SHP77 (cell line): ENCODE measurements at places on chromosomes 1 and 21.

GRCh38 chr1:205477759-205478247 is 22.0 kb upstream of the BLACAT1 start:
- peak; percentile 24 for DNase-seq

DNA sequence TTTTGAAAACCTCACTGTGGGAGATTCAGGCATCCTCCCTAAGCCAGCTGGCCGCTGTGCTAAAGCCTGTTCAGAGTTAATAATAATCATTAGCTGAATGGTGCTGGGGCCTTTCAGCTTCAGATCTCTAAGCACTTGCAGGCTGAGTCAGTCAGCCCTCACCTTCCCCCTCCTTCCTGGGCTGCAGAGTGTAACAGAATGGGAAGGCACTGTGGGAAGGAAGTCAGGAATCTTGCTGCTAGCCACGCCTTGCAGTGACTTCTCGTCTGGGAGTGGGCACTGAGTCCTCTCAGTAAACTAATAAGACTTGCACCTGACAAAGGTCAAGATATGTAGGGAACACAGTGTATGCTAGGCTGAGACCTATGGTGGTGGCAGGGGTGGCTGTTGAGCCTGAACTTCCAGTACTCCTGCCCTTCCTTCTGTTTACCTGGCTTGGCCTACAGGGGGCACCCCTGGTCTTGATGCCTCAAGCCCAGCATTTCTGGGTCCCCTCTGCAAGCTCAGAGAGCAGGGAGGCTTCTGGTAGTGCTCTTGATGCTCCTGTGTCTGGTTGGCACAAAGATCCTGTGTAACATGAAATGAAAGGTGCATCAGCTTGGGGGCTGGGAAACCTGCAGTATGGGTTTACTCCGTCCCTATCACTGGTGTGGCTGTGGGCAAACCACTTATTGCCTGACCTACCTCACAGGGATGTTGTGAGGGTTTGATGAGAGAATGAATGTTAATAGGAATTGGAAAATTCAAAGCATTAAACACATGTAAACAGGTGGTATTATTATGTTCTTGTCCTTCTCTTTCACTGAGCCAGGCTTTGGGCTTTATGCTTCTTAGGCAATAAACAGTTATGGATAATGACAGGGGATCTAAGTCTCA is 6.0 kb downstream of the CYB561D1 start:
- peak; percentile 25 for DNase-seq

DNA sequence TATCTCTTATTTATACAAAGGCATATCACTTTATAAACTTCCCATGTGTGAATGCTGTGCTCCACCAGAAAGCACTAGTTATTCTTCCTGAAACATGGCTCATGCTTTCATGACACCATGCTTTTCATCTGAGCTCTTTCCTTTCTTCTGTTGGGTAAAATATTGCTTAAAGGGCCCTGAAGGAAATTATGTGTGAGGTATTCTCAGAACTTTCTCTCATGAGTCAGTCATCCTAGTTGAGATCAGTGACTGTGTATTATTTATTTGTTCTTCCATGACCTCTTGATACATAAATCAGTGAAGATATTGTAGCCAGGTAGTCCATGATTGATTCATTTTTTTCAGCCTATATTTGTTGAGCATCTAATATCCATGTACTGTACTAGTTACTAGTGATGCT is 54.8 kb downstream of the CYP2J2 start:
- DNase-seq: no peak

DNA sequence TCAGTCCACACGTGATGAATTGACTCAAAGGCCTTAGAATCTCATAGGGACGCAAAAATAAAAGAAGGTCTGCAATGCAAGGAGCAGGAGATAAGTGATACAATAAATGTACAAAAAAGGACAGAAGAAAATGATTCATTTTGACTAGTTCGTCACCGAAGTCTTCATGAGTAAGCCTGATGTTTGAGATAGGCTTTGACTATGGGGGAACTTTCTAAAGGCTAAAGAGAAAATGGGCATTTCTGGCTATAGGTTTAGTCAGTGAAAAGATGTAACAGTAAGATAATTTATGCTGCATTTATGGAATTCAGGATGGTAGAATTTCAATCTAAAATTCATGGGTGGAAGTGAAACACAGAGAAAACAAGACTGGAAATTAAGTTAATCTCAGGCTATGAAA is 163.0 kb downstream of the ADGRL4 start:
- DNase-seq: no peak

DNA sequence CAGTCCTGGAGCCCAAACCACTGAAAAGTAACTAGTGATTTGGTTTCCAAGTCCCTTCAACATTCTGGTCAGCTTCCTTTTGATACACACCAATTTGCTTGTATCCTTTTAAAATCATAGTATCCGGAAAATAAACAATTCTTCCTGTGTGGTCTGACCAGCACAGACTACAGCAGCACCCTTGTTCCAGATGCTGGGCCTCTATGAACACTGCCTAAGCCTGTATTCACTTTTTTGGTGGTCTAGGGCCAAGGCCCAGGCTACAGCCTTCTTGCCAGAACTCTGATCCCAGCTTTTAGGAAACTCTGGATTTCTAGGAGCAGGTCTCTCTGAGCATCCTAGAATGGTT is 801 bp upstream of the DDAH1 start:
- DNase-seq: no peak

- DNase-seq: no peak
Measured at GRCh38 chr1:35058988-35059387, 20.2 kb upstream of the ZMYM1 start.

DNA sequence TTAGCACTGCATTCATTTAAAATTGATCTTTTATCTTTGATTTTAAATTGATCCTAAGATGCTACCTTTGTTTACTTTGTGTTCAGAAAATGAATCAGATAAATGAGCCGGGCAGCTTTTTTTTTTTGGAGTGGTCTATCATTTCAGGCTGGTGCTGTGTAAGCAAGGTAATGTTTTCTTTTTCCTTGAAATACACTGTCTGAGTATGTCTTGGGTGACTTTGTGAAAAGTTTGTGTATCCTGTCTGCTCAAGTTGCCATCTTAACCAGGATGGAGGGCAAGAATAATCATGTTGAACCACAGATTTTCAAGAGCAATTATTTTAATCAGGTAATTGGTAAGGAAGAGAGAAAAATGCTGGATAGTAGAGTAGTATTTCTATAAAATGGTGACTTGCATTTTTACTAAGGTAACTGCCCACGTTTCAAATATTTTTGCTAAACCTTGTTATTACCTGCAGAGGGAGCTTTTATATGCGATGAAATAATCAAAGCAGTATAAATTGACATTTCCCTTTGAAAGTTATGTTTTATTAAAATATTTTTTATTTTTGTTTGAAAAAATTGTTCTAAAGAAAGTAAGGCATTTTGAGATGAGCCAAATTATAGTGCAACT is 11.1 kb downstream of the ADGRL2 start:
- no peak for DNase-seq

DNA sequence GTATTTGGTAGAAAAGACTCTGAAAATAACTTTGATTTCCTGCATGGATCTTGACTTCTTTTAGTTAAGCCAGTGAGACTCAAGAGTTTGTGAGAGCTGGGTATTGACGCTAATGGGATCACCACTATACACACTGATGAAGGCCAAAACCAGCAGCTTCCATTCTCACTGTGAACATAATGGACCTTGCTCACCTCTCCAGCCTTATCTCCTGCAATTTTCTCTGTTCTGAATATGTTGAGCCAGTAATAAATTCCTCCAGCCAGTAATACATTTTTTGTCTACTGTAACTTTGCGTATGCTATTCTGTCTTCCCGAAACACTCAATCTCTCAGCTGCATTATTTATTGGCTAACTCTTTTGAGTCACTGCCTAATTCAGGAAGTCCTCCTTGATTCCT is 111.6 kb upstream of the PPP2R5A start:
- no peak for DNase-seq

GRCh38 chr1:234550341-234551031 is 59.5 kb downstream of the IRF2BP2 start:
- DNase-seq: no peak

DNA sequence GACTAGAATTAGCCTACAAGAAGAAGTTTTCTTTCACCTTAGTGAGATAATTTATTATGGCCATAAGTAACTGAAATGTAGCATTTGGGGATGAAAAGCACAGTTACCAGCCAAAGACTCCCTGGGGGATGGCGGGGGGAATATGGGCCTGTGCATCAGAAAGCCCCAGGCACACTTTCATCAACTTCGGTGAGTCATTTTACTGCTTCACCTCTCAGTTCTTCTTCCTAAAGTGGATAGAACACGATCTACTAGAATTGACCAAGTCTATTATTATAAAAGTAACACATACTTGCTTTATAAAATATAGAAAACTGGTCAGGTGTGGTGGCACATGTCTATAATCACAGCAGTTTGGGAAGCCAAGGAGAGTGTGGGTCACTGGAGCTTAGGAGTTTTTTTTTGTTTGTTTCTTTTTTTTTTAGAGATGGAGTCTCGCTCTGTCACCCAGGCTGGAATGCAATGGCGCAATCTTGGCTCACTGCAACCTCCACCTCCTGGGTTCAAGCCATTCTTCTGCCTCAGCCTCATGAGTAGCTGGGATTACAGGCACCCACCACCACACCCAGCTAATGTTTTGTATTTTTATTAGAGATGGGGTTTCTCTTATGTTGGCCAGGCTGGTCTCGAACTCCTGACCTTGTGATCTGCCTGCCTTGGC is 141.8 kb downstream of the ZZZ3 start:
- DNase-seq: no peak

DNA sequence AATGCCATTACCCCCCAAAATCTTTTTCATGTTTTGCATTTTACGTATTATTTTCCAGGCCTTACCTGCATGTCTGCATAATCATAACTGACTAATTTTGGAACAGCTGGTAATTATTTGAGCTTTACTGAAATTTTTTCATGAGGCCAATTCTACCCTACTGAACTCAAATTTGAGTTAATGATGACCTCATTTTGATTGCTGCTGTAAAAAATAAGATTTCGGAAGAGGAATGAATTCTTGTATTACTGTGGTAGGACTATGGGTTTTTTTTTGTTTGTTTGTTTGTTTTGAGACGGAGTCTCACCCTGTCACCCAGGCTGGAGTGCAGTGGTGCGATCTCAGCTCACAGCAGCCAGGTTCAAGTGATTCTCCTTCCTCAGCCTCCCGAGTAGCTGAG is 2.6 kb upstream of the METTL18 start:
- DNase-seq: no peak

- no peak for DNase-seq
Measured at GRCh38 chr21:46056450-46056903, 41.4 kb upstream of the COL6A2 start.

DNA sequence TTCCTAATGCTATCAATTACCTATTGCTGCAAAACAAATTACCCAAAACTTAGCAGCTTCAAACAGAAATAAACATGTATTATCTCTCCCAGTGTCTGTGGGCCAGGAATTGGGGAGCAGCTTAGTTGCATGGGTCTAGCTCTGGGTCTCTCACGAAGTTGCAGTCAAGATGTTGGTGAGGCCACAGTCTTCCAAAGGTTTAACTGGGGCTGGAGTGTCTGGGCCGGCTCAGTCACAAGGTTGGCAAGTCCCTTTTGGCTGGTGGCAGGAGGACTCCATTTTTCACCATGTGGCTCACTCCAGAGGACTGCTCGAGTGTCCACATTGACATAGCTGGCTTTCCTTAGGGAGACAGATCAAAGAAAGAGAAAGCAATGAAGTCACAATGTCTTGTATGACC is 5.0 kb upstream of the LRP8 start:
- no peak for DNase-seq

DNA sequence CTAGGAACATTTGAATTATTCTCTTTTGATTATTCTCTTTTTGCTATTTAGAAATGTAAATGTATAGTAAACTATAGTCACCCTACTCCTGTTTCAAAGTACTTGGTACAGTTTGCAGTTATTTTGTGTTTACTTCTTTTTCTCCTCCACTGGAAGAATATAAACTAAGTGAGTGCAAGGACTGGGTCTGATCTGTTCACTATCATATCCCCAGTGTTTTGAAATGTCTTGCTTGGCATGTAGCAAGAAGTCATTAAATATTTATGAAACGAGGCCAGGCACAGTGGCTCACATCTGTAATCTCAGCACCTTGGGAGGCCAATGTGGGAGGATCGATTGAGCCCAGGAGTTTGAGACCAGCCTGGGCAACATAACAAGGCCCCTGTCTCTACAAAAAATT is 35.8 kb upstream of the PODN start:
- no peak for DNase-seq

DNA sequence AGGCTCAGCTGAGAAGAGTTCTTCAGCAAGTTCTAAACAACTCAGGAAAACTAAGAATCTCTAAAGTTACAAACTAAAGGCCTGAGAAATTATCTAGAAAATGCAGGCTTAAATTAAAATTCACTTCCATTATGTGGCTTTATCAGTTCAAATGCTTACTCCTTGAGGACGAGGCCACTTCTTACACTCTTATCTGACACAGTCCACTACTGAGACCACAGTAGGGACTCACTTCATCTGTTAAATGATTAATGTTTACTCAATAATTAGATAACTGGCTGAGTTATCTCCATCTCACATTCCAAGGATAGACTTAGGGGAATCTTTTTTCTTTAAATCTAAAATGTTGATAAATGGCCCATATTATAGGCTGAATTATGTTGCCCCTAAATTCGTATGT is 1.6 kb downstream of the C1orf141 start:
- DNase-seq: no peak

DNA sequence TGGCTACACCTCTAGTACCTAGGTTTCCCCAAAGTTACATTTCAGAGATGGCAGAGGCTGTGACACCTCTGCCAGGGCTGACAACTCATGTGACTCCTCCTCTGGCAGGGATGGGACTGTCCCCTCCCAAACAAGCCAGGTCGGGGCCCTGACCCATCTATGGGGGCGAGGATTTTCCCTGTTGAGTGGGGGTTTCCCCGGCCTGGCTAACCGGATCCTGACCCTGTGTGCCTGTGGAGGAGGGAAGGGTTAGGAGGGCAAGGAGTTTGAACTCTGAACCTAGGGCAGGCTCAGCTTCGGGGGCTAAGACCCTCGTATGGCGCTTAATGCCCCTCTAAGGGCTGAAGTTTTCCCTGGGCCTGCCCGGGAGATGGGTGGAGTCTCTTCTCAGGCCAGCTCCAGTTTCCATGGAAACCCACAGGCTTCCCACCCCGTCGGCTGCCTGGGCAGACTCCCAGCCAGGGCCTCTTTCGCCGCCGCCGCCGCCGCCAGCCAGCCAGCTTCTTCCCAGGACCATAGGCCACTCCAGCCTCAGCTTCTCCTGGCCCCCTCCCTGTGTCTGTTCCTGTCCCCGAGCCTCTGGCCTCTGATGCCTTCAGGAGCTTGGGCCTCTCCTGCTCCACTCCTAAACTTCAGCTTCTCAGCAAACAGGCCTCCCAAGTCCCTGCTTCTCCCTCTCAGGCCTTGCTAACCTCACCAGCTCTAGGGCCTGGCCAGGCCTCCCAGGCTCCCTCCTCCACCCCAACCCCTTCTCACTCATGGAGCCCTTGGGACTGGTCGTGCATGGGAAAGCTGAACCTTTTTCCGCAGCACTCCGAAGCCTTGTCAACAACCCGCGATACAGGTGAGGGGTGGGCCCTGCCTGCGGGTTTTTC is at the start of gene BTBD19:
Gene BTBD19 (plus strand): TSS at position 461 of the 875 bp plus-strand sequence. CDS start 298 bp downstream, at position 759.
- no peak for DNase-seq

DNA sequence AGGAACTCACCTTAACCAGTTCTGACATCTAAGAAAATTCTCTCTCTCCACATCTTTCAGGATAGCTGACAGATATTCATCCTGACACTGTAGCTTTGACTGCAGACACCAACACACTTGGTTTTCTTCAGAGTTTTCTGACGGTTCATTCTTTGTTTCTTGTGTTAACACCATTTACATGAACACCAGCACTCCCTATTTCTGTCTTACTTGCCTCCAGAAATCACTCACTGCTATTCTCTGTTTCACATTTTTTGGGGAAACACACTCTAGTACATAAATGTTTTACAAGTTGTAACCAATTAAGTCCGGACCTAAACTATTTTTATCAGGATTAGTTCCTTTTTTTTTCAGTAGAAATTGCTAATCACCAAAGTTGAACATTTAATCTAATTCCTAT is 15.4 kb downstream of the FLVCR1 start:
- DNase-seq: no peak
